CD4-positive, alpha-beta memory T cell (primary cell): ENCODE measurements at places on chromosomes 11 and 22. TPM values are rescaled to one million over a fixed set of nuclear protein-coding genes. Genes with fewer than 3 reads are reported as not detected.

MAJIN gene
- 0.44 TPM for total RNA-seq

CCDC116 gene
- 0.29 TPM for total RNA-seq

BIRC3 gene
- total RNA-seq: 197 TPM

ABTB2 gene
- total RNA-seq: 0.35 TPM

CD3G gene
- 191 TPM for total RNA-seq

ARHGAP8 gene
- 0.67 TPM for total RNA-seq

ATXN10 gene
- total RNA-seq: 69.0 TPM

ACTN3 gene
- total RNA-seq: 0.20 TPM
